Fibroblast of villous mesenchyme (primary cell): ENCODE measurements at places on chromosomes 6 and 20. TPM values are rescaled to one million over a fixed set of nuclear protein-coding genes. Genes with fewer than 3 reads are reported as not detected.

Gene ZBTB12
- 1.9 and 3.0 TPM in 2 replicates for total RNA-seq

GRCh38 chr20:9392892-9393857 is 121.2 kb upstream of the LAMP5 start:
- peak; percentile 67 for DNase-seq

DNA sequence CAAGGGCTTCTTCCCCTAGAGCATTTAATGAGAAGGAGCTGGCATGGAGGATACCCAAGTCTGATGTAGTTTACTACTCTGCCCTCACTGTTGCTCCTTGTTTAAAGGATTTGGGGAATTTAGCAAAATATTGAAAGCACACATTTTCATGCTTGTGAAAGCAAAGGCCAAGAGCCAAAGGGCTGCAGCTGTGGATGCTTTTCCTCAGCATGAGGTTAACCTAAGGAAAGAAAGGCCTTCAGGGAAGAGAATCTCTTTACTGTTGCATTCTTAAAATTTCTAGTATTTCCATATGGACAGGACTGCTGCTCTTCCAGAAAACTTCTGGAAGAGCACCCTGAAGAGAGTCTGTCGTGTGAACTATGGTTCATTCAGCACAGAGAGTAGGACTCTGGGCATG is 45.9 kb upstream of the SASH1 start:
- peak; percentile 40 for DNase-seq

DNA sequence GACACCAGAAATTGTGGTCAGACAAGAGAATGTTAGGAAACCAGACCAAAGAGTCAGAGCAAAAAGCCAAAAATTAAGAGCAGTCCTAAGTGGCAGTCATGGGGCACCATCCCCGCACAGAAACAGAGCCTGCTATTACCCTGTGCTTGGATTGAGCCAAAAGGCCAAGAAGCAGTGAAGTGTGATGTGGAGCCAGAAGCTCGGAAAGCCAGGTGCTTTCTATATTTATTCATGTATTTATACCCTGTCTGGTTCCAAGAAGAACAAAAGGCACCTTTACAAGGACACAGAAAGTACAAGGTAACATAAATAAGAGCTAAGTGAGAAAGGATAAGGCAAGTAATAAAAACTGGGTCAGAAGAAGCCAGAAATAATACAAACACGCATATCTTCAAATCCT is 336.2 kb upstream of the CNR1 start:
- DNase-seq = no peak

DNA sequence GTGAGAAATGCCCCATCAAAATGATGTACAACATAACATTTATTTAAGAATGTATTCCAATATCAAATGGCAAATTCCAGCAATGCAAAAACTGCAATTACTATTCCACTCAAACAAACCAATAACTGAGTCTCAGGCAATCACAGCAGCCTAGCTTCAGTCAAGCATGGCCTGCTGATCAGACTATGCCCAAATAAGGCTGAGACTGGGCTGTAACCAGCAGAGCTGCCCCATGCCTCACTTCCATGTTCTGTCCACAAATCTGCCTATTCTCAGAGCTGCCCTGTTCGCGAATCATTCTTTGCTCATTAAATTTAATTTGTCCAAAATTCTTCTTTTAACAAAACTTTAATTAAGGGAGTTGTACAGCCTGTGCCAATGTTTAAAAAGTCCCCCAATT is 155.4 kb downstream of the FNDC1 start:
- no peak for DNase-seq

- DNase-seq = peak; percentile 0
Measured at GRCh38 chr20:11582060-11582459, 335.6 kb upstream of the BTBD3 start.

DNA sequence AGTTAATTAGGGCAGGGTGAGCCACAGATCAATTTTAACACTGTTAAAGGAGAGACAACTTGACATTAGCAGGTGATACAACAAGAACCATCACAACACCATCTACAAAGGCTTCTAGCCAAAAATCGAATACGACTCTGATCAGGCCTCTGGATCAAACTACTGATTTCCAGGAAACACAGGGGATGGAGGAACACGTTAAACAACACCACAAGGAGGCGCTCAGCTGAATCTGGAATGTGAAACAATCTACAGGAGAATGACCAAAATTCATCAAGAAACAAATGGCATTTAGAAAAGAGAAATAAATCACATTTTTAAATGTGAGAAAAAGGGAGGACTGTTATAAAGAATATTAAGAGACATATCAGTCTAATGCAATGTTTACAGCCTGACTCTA is 13.5 kb upstream of the MAFB start:
- DNase-seq = no peak
